ENCODE measurements at places on chromosomes 7 and 10. TPM values are rescaled to one million over a fixed set of nuclear protein-coding genes. Genes with fewer than 3 reads are reported as not detected.

GRCh38 chr10:80485076-80485945, 31.2 kb downstream of the TSPAN14 start:
- DNase-seq = no peak

DNA sequence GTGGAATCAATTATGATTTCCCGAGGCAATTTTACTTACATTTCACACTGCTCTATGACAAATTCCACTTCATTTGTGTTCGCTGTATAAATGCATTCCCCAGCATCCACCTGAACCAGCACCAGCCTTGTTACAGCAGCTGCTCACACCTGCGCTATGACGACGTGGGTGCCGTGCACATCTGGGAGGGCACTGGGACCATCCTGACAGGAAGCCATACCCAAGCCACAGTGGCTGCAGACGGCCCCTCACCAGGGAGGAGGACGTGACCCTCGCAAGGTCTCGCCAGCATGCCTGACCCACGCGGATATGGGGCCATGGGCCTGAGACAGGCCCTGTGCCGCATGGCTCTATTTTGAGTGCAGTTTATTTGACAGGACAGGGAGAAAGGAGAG, 201.3 kb downstream of the MAD1L1 start:
- no peak for DNase-seq

DNA sequence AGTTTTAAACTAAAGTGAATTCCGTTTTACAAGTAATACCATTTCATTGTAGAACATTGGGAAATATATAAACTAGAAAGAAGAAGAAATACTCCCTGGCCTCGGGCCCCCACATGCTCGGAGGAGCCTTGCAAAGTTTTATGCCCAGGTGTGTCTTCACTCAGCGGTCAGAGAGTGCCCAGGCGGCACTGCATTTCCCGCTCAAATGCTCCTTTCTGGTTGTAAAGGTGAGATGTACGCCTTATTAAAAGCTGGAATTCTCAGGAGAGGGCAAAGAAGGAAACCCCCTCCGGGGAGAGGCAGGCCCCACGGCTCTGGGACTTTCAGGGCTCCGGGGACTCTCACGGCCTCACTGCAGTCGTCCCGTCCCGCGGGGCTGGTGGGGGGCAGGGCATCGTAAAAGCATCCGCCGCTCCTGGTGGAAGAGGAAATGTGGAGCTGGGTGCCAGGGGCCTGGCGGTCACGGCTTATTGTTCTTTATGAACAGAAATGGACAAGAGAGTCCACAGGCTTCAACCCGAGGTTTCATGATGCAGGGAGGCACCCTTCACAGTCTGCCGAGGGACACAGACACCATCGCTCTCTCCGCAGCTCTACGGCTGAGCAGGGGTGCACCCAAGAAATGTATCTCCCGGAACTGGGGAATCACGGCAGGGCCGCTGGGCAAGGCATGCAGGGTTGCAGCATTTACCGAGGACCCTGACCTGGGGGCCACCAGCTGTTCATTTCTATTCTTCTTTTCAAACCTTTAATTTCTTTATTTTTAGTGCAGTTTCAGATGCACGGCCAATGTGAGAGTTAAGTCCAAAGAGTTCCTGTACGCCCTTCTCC, 47.7 kb upstream of the INPP5A start:
- no peak for DNase-seq

Gene FKBP9
- total RNA-seq = 103 TPM

DNA sequence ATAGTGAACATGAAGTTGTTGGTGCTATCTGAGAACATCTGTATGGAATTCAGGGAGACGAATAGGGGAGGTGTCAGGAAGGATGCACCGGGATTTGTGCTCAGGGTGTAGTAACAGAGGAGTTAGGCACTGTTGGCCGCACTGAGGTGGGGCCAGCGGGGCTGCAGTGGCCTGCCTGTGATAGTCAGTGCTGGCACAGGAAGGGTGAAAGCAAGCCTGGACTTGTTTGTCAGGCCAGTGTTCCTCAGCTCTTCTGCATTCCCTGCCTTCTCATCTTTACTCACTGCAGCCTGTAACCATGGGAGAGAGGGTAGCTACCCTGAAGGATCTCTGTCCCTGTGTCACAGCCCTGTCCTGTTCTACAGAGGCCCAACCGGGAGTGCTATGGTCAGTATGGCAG, 81.3 kb downstream of the SH2D4B start:
- DNase-seq = no peak

GRCh38 chr10:38007991-38008390, 2.5 kb upstream of the ZNF33A start:
- DNase-seq = no peak

DNA sequence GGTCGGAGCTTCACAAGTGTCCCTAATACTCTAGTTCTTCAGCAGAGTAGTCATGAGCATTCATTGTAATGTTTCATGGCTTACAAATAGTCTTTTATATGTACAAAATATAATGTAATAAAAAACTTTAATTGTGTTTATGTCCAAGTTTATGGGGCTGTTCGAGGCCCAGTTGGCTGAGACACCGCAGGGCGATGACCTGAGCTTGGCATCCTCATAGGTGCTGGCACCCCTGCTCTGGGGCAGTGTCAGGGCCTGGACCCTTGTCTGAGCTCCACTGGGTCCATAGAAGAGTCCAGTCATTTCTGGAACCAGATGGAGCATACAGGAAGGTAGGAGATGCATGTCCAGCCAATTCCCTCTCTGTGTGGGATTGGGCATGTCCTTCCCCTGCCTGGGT, 12.9 kb upstream of the ZMIZ1 start:
- DNase-seq = no peak

Gene PRSS37
- not detected for total RNA-seq

GRCh38 chr7:78852951-78853350, 600.5 kb downstream of the MAGI2 start:
- no peak for DNase-seq

Data from dermis microvascular lymphatic vessel endothelial cell (primary cell).